ENCODE measurements at places on chromosomes 11 and 22. TPM values are rescaled to one million over a fixed set of nuclear protein-coding genes. Genes with fewer than 3 reads are reported as not detected.

Gene MACROD1
- total RNA-seq: 45.0 TPM

Gene MOV10L1
- 2.7 TPM for total RNA-seq

Gene OR5F1
- total RNA-seq: not detected

Gene MRGPRX3
- not detected for total RNA-seq

Gene KCNK4
- 1.2 TPM for total RNA-seq

Gene C11orf65
- total RNA-seq: 3.7 TPM

Gene FADS3
- 188 TPM for total RNA-seq

Gene OR4D5
- total RNA-seq: not detected

Gene RBFOX2
- total RNA-seq: 75.6 TPM

Gene TPBGL
- 1.0 TPM for total RNA-seq

Gene MUC2
- total RNA-seq: not detected

Gene NAALAD2
- 6.7 TPM for total RNA-seq

Gene NRXN2
- total RNA-seq: 14.1 TPM

Gene DDI1
- total RNA-seq: not detected

Gene CHORDC1
- total RNA-seq: 31.5 TPM

Gene ARFGAP2
- 164 TPM for total RNA-seq

Gene OR2AG1
- not detected for total RNA-seq

Gene SESN3
- 79.1 TPM for total RNA-seq

Gene HBB
- total RNA-seq: 61.6 TPM

Measured in tibial nerve (tissue), 4 donors.